ENCODE measurements at places on chromosomes 5 and 9.
A peak's percentile ranks its signal among the peaks of the same experiment; 100 is the strongest.

DNA sequence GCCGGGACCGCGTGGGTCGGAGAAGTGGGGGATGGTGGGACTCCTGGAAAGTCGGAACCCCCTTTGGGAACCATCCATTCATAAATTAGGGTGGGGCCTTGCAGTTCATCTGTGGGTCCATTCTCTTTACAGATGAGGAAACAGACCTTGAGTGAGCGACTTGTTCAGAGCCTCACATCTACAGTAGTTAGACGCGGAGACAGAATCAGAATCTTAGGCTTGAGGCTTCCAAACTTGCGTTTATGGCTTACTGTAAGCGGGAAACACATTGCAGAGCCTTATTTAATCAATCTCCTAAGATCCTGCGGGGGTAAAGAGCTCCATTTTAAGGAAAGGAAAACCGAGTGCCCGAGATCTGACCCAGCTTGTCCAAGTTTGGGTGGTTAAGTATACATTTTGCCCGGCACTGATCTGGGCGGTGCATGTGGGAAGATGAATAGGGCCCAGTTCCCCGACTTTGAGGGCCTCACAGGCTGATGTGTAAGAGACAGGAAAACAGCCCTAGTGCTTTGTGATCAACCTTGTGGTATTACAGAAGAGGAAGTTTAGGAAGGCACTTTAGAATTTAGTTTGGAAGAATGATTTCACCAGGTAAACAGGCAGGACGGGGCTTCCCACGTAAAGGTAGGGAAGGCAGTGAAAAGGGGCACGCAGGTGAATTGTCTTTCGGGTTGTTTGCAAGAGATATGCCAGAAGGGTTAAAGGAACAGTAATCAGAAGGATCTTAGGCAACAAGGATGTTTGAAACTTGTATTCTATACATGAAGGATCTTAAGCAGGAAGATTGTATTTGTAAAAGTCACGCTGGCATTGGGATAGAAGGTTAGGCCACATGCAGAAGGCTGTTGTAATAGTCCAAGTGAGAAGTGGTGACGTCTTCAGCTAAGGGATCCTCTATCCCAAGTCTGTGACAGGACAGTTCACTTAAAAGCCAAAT, 744 bp downstream of the TARS1 start:
- peak; percentile 35 for DNase-seq

GRCh38 chr5:61625681-61626621, 293.9 kb downstream of the ZSWIM6 start:
- no peak for DNase-seq

- DNase-seq: no peak
Measured at GRCh38 chr9:91144769-91145168, 216.9 kb downstream of the AUH start.

DNA sequence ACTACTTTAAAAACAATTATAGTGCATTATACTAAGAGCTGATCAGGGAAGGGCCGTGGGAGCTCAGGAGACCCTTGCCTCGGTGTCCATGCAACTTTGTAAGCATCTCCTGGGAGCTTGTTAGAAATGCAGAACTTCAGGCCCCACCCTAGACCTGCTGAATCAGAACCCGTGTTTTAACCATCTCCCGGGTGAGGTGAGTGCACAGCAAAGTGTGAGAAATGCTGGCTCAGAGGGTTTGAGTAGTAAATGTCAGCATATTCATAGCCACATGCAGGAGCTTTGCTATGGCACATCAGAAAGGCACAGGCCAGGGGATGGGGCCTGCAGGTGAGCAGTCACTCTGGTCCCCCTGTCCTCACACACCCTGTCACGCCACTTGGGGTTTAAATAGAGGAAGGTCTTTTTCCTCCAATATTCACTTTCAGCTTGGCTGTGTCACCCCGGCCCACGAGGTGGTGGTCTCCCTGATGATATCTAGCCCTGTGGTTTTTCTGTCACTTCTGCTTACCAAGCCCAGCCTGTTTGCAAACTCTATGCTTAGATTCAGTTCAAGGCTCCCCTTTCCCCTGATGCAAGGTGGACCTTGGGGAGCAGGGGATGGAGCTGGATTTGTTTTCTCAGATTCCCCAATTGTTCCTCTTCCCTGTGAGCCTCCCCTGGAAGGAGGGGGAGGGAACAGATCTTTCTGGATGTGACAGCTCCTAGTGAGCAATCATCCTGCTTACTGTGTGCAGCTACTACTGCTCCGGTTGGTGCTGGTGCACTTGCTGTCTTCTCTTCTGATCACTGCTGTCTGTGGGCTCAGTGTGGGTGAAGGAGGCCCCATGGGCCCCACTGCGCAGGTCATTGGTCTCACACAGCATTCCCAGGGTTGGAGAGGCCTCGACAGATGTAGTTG, 51.8 kb upstream of the TGFBR1 start:
- no peak for DNase-seq

DNA sequence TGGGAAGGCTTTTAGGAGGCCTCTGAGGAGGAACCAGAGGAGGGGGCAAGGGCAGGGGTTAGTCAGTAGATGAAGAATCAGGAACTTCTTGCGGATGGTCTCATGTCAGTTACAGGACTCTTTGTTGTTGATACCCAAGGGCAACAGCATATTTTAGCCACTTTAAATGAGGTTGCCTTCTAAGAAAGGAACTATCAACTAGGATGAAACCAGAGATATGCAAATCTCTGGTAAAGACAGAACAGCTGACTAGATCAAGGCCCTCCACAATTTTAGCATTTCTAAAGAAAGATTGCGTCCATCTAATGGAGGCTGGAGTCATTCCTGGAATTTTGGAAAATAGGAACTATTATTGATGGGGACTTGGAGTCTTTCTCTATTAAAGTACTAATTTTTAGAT, 57.7 kb upstream of the KLF4 start:
- no peak for DNase-seq

- DNase-seq: no peak
Measured at GRCh38 chr9:94675008-94675881, 35.9 kb upstream of the FBP1 start.

DNA sequence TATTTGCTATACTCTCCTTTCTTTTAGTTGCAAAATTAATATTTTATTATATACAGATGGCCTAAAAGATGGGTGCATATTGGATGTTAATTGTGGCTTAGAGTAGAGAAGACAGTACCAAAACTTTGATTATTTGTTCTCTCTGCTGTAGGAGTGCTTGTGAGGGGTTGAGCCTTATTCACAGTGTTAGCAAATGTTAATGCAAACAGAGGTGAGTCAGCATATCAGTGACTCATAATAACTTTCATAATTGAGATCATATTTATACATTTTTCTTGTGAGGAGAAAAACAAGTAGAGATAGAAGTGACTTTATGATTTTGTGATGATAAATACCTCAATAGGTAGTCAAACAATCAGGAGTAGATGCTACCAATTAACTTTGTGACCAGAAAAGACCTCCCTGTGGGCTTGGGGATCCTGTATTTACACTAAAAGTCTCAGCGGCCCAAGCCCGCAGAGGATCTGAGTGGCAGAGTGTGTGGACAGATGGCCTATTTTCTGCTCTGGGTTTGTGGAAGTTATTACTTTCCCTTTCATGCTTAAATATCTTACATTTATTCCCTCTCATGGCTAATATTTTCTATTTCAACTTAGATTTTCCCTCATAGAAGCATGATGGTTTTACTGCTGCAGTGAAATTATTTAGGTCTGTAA, 226.5 kb downstream of the TAF11L14 start:
- no peak for DNase-seq
